ENCODE measurements at places on chromosomes 7 and 10. TPM values are rescaled to one million over a fixed set of nuclear protein-coding genes. Genes with fewer than 3 reads are reported as not detected.
A peak's percentile ranks its signal among the peaks of the same experiment; 100 is the strongest.

DNA sequence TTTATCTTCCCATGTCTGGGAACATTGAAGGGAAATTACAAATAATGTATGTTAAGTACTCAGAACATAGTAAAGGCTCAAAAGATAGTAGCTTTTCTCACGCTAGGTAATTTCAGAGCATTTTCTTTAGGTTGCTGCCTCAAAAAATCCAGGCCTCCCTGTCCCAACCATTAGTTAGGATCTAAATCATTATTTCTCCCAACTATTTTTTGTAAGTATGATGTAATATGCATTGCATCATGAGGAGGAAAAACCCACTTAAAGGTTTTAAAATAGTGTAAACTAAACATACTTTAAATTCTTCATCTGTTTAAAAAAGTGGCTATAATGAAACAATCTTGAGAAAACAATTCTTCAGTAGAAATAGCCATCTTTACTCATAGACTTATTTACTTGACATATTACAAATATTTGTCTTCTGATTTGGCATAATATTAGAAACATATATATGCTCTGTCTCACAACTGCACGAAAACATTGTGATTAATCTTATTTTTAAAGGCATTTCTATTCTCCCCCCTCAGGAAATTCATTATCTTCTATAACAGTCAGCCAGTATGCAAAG lies 329.3 kb downstream of the ELMO1 start:
- DNase-seq: no peak

DNA sequence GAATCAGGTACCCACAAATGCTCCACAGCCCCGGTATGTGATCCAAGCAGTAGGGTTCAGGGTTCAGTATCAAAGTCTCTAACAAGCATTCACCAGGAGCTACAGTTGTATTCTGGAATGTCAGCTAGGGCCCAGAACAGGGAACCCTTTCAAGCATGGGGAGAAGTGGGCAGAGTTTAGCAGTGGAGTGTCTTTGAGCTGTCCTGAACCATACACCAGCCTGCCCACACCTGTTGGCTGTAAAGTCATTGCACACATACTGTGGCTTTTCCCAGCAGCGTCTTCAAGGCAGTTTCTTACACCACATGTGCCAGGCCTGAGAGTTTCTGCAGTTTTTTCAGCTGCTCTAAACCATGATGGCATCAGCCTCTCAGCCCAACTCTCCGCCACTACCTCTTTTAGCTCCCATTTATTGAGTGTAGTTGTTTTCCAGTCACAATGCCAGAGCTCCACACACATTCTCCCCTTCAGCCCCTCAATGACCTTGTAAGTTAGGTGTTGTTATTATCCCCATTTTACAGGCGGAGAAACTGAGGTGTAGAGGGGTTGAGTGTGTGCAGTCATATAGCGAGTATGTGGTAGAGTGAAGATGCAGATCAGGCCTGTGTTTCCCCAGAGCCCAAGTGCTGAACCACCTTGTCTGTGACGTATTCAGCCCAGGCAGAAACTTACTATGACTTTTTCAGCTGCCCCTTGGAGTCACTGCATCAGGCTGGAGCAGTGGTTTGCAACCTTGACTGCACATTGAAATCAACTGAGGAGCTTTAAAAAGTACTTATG lies 83.1 kb downstream of the CHN2 start:
- DNase-seq: no peak

- DNase-seq: peak; percentile 10
These were observed 79.3 kb downstream of the GRID1 start for GRCh38 chr10:86287110-86287793.

GRCh38 chr7:102450242-102450641 lies 14.4 kb downstream of the ALKBH4 start:
- DNase-seq: peak; percentile 52

DNA sequence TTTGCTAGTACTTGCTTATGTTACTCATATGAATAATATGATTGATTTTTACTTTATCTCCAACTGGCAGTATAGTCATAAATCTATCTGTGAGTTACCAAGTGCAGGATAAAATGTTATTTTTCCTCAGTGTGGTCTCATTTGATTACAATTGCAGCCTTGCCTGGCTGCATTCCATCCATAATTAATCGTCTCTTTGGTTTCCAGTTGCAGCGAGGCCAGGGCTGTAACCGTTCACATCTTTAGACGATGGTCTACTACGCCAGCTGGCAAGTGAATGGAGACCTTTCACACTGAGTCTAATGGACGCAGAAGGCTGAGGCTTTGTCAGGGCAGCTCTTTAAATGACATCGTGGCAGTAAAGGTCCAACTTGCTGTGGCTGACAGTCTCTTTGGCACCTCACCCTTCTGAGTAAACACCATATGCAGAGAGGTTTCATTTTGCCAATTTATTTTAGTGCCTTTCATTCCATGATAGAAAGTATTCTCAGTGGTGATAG lies 84.0 kb downstream of the ARL4A start:
- DNase-seq: no peak

DNA sequence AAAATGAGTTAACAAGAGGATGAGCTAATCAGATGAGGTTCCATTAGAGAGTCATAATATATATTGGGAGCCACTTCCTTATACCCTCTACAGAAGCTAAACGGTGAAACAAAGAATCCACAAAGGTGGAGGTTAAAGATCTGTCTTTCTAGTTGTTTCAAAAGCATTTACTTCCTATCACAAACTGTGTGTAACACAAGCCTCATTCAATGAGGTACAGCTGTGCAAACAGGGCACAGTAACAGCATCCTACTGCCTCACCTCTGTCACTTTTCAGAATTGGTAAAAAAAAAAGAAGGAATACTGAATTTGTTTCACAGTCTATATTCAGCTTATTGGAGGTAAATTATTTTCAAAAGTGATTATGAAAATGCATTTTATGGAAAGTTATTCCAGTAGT lies 128.7 kb downstream of the AGMO start:
- DNase-seq: no peak

- no peak for DNase-seq
These were observed 24.0 kb downstream of the WAPL start for GRCh38 chr10:86497621-86498020.

- DNase-seq: no peak
These were observed 534.3 kb downstream of the PLXDC2 start for GRCh38 chr10:20350509-20350908.

DNA sequence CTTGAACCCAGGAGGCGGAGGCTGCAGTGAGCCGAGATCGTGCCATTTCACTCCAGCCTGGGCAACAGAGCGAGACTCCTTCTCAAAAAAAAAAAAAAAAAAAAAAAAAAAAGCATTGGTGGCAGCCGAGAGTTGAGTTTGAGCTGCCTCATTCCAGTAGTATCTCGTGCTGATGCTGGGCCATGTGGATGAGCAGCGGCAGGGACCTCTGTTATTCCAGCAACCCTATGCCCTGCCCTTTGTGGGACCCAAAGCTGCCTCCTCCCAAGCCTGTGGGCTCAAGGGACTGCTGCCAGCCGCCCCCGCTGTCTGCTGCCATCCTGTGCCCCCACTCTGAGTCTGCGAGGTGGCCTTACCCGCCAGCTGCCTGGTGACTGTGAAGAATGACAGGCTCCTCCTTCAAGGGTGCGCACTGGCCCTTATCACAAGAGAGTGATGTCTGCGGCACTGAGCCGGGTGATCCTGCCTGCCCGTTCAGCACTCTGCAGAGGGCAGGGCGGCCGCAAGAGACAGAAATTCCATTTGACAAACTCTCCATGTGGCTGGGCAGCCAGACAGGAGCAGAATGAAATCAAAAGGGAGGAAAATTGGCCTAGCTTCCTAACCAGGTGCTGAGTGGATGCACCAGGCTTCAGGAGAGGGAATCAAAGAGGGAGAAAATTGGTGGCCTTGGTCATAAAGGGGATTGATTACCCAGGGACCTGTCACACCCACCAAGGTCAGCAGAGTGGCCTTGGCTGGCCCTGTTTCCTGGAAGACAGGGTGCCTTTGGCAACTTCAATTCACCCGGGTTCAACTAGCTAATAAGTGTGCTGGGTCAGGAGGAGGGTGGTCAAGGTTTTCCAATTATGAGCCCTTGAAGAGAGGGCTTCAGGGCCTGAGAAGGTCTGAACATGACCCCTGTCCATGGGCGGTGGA lies 65.3 kb upstream of the ZMIZ1 start:
- DNase-seq: no peak

Gene FKBP6
- not detected for total RNA-seq

Gene RTKN2
- total RNA-seq: 2.6 TPM

Gene OLAH
- total RNA-seq: 0.37 TPM

Gene CCDC7
- 15.8 TPM for total RNA-seq

Gene ANKRD7
- total RNA-seq: 0.47 TPM

Gene GIMAP2
- 79.0 TPM for total RNA-seq

Gene OPALIN
- not detected for total RNA-seq
